D341Med (cell line): ENCODE measurements at places on chromosomes 6 and 20.

GRCh38 chr6:5125152-5126006, 40.2 kb downstream of the PPP1R3G start:
- DNase-seq: no peak

GRCh38 chr20:45440891-45441685, 25.1 kb downstream of the PIGT start:
- no peak for DNase-seq

GRCh38 chr6:53055873-53056272, 9.3 kb upstream of the FBXO9 start:
- DNase-seq: no peak

DNA sequence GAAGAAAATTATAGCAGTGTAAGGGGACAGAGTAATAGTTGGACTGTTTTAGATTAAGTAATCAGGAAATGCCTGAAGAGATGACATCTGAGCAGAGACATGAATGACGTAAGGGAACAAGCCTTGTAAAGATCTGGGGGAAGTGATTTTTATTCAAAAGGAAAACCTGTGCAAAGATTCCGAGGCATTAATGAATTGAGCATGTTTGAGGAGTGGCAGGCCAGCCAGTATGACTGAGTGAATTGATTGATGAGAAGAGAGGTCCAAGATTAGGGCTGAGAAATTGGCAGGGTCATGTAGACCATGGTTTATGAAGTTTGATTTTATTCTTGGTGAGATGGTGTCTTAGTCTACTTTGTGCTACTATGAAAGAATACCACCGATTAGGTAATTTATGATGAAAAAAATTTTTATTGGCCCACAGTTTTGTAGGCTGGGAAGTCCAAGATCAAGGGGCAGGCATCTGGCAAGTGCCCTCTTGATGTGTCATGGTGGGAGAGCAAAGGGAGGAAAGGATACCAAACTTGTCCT, 95.1 kb downstream of the LIN28B start:
- DNase-seq: no peak

GRCh38 chr6:13012296-13012695, 295.7 kb downstream of the PHACTR1 start:
- DNase-seq: no peak

GRCh38 chr6:41446907-41447545, 99.2 kb upstream of the FOXP4 start:
- no peak for DNase-seq

DNA sequence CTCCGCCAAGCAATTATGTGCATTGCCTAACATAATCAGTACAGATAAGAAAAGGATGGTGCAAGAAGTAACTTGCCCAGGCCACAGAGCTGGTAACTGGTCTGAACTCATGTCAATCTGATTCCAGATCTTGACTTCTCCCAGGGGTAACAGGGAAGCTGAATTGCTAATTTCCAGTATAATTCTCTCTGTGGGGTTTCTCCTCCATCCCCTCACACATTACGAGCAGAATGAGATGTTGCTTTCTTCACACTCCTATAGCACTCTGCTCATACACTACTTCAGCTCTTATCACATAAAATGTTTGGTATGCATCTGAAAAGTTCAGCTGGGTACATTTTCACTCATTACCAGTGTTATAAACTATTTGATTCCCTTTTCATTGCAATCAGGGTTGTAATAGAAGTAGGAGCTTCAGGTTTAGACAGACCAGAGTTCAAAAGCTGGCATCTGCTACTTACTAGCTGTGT, 24.0 kb upstream of the LRRC1 start:
- no peak for DNase-seq

GRCh38 chr6:25623879-25624278, 28.1 kb upstream of the SCGN start:
- no peak for DNase-seq

GRCh38 chr20:58340151-58340550, 30.6 kb downstream of the RAB22A start:
- DNase-seq: no peak

GRCh38 chr6:165841153-165841558, 178.1 kb upstream of the PDE10A start:
- DNase-seq: no peak

DNA sequence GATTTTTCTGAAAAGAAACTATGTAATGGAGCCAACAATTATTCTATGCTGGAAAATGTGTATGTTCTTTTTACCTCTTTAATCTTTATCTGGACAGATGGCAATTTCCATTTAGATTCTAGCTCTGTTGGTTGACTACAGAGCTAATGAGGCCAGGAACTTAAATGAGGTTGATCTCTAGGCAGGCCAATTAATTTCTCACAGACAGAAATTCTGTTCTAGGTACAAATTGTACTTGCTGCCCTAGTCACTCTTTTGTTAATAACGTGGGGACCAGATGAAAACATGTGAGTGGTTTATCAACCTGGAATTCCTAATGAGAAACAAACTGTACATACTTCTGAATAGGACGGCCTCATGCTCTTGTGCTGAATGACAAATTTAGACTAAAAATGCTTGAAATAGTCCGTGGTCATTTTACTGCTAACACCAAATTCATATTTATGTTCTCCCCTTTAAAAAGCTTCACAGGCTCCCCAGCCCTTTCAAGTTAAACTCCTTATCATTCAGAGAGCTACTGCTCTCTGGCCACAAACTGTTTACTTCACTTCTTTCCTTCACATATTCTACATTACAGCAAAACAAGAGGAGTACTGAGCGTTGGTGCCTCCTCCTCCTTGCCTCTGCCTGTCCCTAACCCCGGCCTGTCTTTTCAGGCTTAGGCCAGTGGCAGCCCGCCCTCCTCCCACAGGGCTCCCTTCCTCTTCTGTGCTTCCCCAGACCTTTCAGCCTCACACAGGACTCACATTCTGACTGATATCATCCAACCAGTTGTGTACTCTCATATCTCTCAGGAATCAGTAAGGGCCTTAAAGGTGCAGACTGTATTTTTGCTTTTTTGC, 41.4 kb downstream of the DTNBP1 start:
- DNase-seq: no peak

DNA sequence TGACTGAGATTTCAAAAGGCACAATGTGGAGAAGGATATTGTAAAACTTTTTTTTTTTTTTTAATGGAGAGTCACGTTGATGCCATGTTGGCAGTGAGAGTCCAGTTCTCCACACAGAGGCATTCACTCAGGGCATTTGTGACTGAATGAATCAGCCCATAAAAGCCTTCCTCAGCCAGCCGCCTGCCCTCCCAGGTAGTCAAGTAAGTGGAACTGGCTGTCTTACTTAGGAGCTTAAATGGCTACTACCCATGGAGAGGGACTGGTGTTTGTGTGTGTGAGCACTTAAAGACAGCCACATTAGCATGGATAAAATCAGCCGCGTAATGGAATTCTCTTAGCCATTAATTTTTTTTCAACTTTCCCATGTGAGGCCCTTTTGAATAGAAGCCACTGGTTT, 12.6 kb downstream of the AAR2 start:
- DNase-seq: no peak

- peak; percentile 62 for DNase-seq
Measured at GRCh38 chr6:1080453-1081337, 231.2 kb upstream of the FOXQ1 start.

GRCh38 chr20:62721511-62722370, 13.1 kb downstream of the NTSR1 start:
- DNase-seq: no peak

DNA sequence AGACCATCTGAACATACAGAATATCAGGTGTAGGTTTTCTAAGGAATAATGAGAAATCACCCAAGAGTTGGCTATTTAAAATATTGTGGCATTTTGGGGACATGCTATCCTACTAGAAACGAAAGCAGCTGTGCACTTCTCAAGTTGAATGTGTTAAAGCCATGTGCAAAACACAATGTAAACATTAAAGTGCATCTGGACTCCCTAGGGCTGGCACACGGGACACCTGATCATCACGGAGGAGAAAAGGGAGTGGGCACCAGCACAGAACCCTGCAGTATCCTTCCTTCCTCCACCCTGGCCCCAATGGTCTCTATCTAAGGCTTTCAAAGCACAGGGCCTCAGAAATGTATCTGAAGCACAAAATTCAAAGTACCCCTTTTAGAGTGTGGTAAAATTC, 94.3 kb downstream of the INSM1 start:
- no peak for DNase-seq

GRCh38 chr20:34710568-34710839, 6.4 kb downstream of the TP53INP2 start:
- no peak for DNase-seq

- no peak for DNase-seq
Measured at GRCh38 chr6:169669889-169670288, 31.9 kb downstream of the WDR27 start.
